Activated B cell treated with CpG ODN at 0.5 μM for 24 hours (primary cell): ENCODE measurements at places on chromosomes 6 and 20.

- DNase-seq = no peak
Observed at GRCh38 chr6:85360794-85361642, 88.9 kb upstream of the NT5E start.

DNA sequence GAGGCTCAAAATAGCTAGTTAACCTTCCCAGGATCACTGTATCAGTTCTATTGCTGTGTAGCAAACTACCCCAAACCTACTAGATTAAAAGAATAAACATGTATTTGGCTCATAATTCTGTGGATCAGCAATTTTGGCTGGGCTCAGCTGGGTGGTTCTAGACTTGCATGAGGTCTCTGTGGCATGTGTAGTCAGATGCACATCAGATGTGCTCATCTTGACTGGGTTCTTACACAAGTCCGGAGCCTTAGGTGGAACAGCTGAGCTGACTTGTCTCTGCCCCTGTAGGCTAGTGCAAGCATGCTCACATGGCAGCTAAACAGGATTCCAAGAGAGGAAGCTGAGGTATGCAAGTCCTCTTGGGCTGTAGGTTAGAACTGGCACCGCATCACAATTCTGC, 173.2 kb upstream of the PRND start:
- DNase-seq = no peak

DNA sequence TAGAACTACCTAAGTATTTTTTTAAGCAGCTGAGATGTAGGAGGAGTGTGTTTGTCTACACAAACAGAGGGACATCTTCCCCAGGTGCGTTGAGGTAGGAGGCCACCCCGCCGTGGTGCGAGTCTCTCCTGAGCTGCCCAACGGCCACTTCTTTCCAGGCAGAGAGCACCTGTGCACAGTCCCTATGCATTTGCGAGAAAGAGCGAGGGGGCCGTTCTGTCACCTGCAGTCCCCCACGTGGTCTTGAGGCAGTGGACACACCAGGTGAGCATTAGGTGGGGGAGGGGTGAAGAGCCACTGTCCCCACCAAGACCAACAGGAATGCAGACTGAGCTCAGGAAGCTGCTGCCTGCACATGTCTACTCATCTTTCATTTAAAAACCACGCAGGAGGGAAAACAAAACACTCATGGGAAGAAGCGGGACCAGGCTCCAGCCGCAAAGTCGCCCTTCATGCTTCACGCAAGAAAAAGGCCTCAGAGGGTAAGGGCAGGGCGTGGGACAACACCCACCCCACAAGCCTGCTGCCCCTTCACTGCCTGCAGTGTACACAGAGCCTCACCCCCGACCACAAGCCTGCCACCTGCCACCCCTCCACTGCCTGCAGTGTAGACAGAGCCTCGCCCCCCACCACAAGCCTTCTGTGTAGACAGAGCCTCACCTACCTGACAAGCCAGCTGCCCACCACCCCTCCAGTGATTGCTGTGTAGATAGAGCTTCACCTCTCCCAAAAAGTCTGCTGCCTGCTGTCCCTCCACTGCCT, 142.0 kb downstream of the DLL1 start:
- no peak for DNase-seq

DNA sequence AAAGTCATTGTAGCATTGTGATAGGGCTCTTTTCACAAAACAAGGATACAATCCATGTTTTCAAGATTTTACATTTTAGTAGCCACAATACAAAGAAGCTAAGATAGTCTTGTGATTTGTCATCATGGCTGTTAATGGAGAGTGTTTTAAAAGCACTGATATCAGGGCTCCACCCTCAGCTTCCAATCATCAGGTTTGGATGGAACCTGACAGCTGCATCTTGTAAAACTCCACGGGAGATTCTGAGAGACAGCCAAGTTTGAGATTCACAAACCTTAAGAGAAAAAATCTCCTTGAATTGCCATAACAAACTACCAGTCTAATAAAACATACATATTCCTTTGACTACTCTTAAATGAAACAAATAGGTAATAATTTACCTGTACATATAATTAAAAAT, 280.2 kb downstream of the ESR1 start:
- no peak for DNase-seq

GRCh38 chr20:43959079-43959919, 44.6 kb downstream of the TOX2 start:
- DNase-seq = no peak
